Activated T-helper 1 cell treated with anti-CD3 and anti-CD28 coated beads, Interleukin-12 subunit alpha, Interleukin-12 subunit beta, Interleukin-2, Interleukin-4 antibody, amounts not matched to agents 30 ng/mL and 10 ng/mL and 1 ng/mL, durations not matched to agents 14 hours and 24 hours and 36 hours (primary cell): ENCODE measurements at places on chromosomes 12 and 14. TPM values are rescaled to one million over a fixed set of nuclear protein-coding genes. Genes with fewer than 3 reads are reported as not detected.
A peak's percentile ranks its signal among the peaks of the same experiment; 100 is the strongest.

DNA sequence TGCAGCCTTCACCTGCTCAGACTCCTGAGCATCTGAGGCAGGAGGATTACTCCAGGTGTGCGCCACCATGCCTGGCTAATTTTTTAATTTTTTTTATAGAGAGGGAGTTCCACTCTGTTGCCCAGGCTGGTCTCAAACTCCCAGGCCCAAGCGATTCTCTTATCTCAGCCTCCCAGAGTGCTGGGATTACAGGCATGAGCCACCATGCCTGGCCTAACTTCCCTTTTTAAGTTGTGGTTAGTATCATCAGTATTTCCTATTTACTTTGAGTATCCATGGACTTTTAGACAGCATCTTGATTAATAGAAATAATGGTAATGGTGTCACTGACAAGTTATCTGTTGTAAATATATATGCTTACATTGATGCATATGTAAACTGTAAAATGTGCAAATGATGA lies 116.9 kb downstream of the FGD4 start:
- no peak for DNase-seq

SLCO1A2 gene
- not detected in 2 replicates for total RNA-seq

- DNase-seq: no peak
Observed at GRCh38 chr12:105575235-105575634, 244.7 kb downstream of the C12orf75 start.

GRCh38 chr14:20631880-20632389 lies 9.6 kb downstream of the OR6S1 start:
- no peak for DNase-seq

GRCh38 chr12:116381744-116382685 lies 104.5 kb upstream of the MED13L start:
- DNase-seq: no peak

DNA sequence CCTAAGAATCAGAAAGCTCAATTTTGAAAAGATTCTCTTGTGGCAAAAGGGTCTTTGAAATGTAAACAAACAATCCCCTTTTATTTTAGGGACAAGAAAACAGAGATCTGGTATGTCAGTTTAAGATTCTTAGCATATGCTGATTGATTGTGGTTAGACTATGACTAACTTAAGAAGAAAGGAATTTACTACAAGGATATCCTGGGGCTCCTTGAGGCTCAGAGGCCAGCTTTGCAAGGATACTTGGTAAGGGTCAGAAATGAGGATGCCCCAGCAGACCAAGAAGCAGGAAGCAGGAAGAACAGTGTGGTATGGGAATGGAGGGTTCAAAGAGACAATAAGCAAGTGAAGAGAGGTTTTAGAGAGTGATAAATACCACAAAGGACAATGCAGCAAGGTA lies 474.6 kb downstream of the ETNK1 start:
- no peak for DNase-seq

DNA sequence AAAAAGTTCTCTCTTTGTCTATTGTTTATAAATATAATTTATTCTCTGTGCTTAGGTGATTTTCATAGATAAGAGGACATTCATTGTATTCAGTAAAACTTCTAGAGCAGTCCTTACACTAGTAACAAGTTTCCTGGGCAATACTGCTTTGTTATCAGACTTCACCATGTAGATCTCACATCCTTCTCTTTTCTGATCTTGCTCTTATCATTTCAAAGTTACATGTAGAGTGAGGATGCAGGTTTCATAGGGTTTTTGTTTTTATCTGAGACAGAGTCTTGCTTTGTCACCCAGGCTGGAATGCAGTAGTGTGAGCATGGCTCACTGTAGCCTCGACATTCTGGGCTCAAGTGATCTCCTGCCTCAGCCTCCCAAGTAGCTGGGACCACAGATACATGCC lies 789.5 kb downstream of the DIO2 start:
- no peak for DNase-seq

FOXA1 gene
- 0.31 TPM in 1 of 2 replicates, not detected in the other for total RNA-seq

DNA sequence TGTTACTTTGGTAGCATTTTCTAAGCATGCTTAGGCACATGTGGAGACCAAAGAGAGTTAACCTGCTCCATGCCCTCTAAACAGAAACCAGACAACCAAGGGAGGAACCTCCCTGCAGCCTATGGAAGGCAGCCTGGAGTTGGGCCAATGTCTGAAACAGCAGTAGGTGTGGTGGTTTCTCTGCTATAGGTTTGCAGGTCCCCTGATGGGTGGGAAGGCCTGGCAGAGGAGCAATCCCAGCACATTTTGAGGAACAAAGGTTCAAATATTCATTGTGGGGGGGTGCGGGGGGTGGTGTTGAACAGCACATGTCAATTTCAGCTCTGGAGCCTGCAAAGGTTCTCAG lies 65.4 kb downstream of the DACT1 start:
- no peak for DNase-seq

- DNase-seq: no peak
Observed at GRCh38 chr12:29581631-29582030, 84.1 kb upstream of the OVCH1 start.

GRCh38 chr12:57723630-57723962 lies 14.9 kb downstream of the AGAP2 start:
- DNase-seq: no peak

DNA sequence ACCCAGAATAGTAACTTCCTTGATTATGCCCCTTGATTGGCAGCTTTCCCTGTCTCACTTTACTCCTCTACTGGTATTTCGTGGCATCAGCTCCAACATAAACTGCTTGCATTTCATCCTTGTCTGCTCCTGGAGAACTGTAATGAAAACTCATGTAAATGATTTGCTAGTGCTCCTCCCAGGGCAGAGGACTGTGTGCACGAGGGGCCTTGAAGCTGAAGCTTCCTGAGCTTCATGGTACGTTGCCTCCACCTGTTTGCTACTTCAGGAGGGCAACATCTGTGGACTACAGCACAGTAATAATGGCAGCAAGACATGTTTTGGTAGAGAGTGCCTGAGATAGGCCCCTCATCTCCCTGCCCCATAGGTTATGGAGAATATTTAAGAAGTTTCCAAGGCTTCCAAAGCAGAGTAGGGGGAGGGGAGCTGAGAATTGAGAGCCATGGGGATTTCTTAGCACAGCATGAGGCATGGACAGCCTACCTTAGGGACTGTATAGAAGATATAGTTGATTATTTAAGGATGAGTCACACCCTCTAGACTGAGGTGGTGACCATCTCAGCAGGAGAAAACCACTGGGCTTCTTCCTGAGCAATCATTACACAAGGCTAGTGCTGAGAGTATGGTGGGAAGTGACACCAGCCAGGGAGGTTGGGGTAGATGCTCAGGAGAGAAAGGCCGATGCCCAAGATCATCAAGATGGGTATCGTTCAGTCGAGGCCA lies 29.5 kb downstream of the CCDC198 start:
- DNase-seq: no peak

DNA sequence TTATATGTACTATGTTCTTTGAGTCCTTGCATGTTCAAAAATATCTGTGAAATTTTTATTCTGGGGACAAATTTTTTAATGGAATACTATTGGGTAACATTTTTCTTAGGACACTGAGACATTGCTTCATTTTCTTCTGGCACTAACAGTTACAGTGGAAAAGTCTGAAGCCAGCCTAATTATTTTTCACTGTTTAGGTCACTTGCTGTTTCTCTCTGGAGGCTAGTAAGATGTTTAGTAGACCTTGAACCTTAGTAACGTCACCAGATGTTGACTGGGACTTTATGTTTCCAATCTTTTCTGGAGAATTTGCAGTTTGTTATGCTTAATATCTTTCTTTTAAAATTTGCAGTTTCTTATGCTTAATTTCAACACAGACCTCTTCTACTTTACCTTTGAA lies 12.3 kb upstream of the EPYC start:
- no peak for DNase-seq

DNA sequence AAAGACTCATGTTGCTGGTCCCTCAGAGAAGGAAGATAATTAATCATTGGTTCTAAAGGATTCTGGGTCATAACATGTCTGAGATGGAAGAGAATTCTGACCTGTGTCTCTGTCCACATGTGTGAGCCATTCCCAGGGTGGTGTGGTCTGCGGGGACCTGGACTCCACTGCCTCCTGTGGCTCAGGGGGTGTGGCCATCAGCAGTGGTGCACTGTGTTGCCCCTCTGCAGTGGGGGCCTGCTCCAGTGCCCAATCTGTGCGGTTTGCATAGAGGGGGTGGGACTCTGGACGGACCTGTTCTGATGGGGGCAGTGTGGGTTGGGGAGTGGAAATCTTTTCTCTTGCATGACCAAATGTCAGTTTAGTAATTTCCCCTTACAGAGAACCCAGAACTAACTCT lies 13.5 kb downstream of the KRT85 start:
- DNase-seq: no peak

GRCh38 chr12:67592228-67593011 lies 56.1 kb upstream of the DYRK2 start:
- peak; percentile 20 for DNase-seq

DLGAP5 gene
- total RNA-seq: 22.4 and 26.4 TPM in 2 replicates

DNA sequence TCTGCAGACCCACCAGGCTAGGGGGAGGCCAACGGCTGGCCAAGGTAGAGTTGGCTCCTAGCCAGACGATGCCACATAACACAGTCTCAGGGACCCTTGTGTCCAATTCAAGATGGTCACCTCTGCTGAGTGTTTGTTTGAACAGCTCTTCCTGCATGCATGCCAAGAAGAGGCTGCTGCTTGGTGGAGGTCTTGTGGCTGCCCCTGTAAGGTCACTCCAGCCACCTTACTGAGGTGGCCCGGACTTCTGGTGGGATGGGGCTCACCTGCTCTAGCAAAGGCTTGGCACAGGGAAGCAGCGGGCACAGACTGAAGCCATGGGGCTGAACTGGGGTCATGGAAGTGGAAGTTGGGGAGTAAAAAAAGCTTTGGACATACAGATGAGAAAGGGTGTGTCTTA lies 210.3 kb downstream of the GLT1D1 start:
- no peak for DNase-seq

- DNase-seq: no peak
Observed at GRCh38 chr12:54583726-54584125, 4.7 kb downstream of the PPP1R1A start.

LRFN5 gene
- total RNA-seq: not detected in 2 replicates

DNA sequence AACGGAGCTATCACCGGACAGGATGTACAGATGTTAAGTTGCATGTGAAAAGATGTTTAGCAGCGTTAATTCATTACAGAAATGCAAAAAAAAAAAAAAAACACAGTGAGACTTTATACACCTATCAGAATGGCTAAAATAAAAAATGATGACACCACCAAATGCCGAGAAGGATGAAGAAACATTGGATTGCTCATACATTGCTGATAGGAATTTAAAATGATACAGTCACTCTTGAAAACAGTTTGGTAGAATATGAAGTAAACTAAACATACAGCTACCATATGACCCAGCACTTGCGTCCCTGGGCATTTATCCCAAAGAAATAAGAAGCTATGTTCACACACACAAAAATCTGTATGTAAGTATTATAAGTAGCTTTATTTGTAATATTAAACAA lies 574.1 kb downstream of the SLC16A7 start:
- DNase-seq: no peak

GRCh38 chr12:64010069-64010686 lies 165.7 kb downstream of the SRGAP1 start:
- DNase-seq: no peak

MMAB gene
- 41.9 and 42.2 TPM in 2 replicates for total RNA-seq

PTPRO gene
- 0.22 and 0.26 TPM in 2 replicates for total RNA-seq

DNA sequence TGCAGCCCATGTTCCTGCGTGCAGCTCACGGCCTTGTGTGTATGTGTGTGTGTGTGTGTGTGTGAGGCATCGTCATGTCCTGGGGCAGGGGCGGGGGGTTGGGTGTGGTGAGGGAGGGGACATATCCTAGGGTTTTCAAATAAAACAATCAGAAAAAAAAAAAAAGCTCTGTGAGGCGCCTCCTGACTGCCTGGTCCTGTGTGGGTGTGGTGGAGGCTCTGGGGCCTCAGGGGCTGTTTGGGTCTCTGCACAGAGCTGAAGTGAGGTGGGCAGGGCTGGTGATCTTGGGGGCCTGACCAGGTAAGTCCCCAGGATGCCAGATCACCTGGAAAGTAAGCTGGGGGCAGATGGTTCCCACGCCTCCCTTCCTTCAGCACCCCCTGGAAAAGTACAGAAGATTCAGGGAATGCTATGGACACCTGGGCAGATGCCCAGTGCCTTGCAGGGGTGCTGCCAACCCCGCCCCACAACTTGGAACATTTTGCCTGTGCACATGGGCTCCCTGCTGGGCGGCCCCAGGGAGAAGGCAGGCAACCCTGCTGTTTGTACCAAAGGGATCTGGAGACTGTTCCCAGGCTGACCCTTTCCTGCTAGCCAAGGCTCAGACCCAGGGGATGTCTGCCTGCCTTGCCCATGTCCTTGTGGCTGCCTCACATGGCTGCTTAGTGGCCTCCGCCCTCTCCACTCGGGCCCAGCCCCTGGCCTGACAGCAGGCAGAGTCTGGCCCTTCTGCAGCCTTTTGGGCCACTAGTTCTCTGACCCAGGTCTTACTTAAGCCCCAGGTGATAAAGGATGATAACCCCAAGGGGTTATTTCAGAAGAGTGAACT lies 28.8 kb downstream of the CLSTN3 start:
- DNase-seq: no peak

DNA sequence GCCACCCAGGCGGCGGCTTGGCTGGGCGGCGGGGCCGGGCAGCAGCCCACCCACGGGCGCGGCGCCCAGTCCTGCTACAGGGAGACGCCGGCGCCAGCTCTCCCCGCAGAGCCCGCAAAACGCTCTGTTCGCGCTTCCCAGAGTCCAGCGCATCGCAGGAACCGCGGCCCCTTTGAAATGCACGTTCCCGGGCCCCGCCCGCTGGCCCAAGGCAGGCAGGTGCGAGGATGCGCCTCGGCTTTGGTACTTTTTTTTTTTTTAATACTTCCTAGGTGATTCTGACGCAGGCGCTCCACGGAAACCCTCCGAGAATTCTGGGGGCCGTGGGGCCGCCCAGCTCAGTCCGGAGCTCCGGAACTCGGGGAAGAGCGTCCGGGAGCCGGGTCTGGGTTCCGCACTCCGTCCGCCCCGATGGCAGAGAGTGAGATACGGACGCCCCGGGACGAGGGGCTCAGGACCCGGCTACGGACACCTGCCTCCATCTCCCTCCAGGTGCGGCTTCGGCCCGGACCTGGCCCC lies 483 bp downstream of the POC1B start:
- DNase-seq: peak; percentile 40

ENDOU gene
- total RNA-seq: not detected in 2 replicates

GRCh38 chr14:90602088-90602687 lies 205.4 kb downstream of the CALM1 start:
- no peak for DNase-seq
